Smooth muscle cell of the umbilical artery (primary cell): ENCODE measurements at places on chromosomes 1 and 21. TPM values are rescaled to one million over a fixed set of nuclear protein-coding genes. Genes with fewer than 3 reads are reported as not detected.

S100A2 gene
- total RNA-seq = 0.59 and 1.4 TPM in 2 replicates

FCRL2 gene
- not detected in 2 replicates for total RNA-seq

ADAM30 gene
- total RNA-seq = 0.05 TPM in 1 of 2 replicates, not detected in the other

HSD3B2 gene
- total RNA-seq = not detected in 2 replicates

PLA2G5 gene
- total RNA-seq = not detected in 2 replicates

ZNF326 gene
- 7.7 and 8.3 TPM in 2 replicates for total RNA-seq

RXRG gene
- not detected in 2 replicates for total RNA-seq

NGF gene
- total RNA-seq = 0.60 and 0.89 TPM in 2 replicates

SLFNL1 gene
- 0.65 and 0.89 TPM in 2 replicates for total RNA-seq

KRTAP12-3 gene
- total RNA-seq = not detected in 2 replicates

SEMA4A gene
- 0.55 and 0.59 TPM in 2 replicates for total RNA-seq

LRRC38 gene
- total RNA-seq = not detected in 2 replicates

RGS1 gene
- not detected in 2 replicates for total RNA-seq

ENSA gene
- total RNA-seq = 56.4 and 83.6 TPM in 2 replicates

SNX7 gene
- 49.6 and 61.4 TPM in 2 replicates for total RNA-seq

AMY1B gene
- not detected in 2 replicates for total RNA-seq

SMCP gene
- total RNA-seq = not detected in 2 replicates

CD48 gene
- not detected in 2 replicates for total RNA-seq

MTFR1L gene
- 37.1 and 41.7 TPM in 2 replicates for total RNA-seq
